ENCODE measurements at places on chromosomes 6 and 20.

GRCh38 chr6:46057792-46058191 lies 42.1 kb upstream of the CLIC5 start:
- no peak for DNase-seq

GRCh38 chr6:114312931-114313330 lies 29.9 kb downstream of the HS3ST5 start:
- no peak for DNase-seq

DNA sequence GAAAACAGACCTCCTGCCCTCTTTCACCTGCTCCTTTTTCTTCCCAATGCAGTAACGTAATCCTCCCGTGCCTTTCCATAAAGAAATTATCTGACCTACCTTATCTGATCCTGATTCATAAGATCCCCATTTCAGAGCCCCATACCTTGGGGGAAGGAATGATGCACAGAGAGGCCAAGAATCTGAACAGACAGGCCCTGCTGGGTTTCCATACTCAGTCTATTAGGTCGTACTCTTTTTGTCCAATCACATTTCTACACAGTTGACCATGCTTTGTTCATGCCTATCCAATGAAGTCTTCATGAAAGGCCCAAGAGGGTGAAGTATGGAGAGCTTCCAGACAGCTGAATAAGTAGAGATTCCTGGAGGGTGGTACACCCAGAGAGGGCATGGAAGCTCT lies 25.3 kb downstream of the SRPK1 start:
- DNase-seq: no peak

- DNase-seq: no peak
Measured at GRCh38 chr20:37492945-37493344, 28.1 kb upstream of the NNAT start.

- no peak for DNase-seq
Measured at GRCh38 chr20:58017231-58017969, 211.1 kb downstream of the ANKRD60 start.

- DNase-seq: no peak
Measured at GRCh38 chr6:35487658-35488516, 9.0 kb downstream of the TEAD3 start.

- DNase-seq: no peak
Measured at GRCh38 chr6:29477923-29478450, 9.8 kb downstream of the MAS1L start.

DNA sequence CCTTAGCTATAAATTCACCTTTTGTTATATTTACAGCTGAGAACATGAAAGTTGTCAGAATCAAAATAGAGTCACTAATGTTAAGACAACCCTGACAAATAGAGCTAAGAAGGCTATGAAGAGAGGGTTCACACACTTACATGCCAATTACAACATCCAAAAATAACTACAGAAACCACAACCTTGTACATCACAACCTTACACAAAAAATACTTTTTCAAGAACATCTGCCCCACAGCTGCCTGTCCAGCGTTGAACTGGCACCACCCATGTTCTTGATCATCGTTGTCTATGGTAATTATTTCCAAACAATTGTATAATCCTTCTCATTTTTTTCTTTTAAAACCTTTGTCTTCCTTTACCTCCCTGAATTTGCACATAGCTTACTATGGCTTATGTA lies 231.2 kb upstream of the FKBP1C start:
- no peak for DNase-seq

- peak; percentile 82 for DNase-seq
Measured at GRCh38 chr6:79777713-79778579, 146.8 kb downstream of the SH3BGRL2 start.

DNA sequence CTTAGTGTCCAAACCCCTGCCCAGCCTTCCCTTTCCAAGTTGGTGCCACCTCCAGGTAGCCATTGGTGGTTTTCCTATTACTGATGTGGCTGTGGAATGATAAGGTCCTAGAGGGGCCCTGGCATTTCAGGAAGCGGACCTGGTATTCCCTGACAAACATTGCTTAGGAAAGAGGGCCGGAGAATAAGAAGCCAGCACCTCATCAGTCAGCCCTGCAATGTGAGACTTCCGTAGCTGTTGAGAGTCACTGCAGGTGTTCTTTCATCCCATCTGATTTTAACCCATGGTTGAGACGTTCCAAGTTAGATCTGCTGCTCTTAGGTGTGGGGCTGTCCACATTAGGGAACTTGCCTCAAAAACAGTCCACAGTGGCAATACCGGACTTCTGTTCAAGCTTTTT lies 14.8 kb upstream of the NPEPL1 start:
- DNase-seq: no peak

DNA sequence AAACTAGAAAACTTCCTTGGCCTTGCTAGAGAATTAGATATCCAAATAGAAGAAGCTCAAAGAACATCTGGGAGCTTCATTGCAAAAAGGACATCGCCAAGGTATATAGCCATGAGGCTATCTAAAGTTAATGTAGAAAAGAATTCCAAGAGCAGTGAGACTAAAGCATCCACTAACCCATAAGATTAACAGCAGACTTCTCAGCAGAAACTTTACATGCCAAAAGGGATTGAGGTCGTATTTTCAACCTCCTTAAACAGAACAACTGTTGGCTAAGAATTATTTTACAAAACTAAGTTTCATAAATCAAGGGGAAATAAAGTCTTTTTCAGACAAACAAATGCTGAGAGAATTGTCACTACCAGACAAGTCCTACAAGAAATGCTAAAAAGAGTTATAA lies 149.1 kb upstream of the COL21A1 start:
- DNase-seq: no peak

GRCh38 chr20:24684956-24685691 lies 215.7 kb downstream of the SYNDIG1 start:
- DNase-seq: no peak

- no peak for DNase-seq
Measured at GRCh38 chr6:168097221-168097620, 18.2 kb upstream of the FRMD1 start.

DNA sequence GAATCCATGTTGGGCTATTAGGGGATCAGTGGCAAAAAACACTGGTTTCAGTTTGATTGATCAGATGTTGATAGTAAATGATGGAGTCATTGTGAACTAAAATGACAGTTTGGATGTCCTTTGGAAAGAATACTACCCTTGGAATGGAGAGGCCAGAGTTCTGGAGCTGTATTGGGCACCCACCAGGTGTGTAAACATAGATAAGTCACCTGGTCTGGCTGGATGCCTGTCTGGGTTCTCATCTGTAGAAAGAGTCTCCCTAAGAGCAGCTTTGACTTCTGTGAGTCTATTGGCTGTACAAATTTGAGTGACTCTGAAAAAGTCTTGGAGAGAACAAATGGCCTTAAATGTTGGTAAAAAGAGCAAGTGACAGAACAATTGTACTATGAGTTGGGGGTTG lies 115.0 kb downstream of the SCP2D1 start:
- DNase-seq: no peak

DNA sequence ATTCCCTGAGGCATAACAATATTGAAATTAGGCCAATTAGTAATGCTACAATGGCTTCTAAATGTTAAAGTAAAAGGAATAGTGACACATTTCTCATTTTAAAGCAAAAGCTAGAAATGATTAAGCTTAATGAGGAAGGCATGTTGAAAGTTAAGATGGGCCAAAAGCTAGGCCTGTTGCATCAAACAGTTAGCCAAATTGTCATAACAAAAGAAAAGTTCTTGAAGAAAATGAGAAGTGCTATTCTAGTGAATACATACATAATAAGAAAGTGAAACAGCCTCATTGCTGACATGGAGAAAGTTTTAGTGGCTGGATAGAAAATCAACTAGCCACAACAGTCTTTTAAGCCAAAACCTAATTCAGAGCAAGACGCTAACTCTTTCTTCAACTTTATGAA lies 12.9 kb downstream of the OR2A4 start:
- no peak for DNase-seq

- DNase-seq: no peak
Measured at GRCh38 chr20:35004051-35004725, 48.5 kb downstream of the MYH7B start.

DNA sequence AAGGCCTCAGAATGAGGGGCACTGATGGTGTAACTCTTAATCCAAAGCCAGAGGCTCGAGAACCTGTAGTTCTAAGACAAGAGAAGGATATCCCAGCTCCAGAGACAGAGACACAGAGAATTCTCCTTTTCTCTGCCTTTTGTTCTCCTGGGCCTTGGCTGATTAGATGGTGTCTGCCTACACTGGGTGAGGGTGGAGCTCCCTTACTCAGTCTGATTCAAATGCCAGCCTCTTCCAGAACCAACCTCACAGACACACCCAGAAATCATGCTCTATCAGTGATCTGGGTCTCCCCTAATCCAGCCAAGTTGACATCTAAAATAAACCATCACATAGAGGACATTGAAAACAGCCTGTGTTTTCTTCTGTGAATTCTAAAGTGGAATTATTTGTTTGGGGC lies 68.0 kb upstream of the SMIM28 start:
- DNase-seq: no peak

- DNase-seq: no peak
Measured at GRCh38 chr6:6783721-6784120, 195.2 kb downstream of the LY86 start.

DNA sequence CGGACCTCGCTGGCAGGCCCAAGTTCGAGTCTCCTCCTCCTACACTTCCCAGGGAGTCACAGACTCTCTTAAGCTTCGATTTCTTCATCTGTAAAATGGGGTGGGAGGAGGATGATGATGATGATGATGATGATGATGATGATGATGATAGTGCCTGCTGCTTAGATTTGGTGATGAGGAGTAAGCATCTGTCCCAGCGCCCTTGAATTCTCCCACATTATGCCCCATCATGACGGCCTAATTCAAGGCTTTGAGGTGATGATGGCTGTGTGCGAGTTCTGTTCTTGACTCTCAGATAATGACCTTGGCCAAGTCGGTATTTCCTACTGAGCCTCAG lies 487 bp upstream of the KIAA1755 start:
- DNase-seq: no peak

DNA sequence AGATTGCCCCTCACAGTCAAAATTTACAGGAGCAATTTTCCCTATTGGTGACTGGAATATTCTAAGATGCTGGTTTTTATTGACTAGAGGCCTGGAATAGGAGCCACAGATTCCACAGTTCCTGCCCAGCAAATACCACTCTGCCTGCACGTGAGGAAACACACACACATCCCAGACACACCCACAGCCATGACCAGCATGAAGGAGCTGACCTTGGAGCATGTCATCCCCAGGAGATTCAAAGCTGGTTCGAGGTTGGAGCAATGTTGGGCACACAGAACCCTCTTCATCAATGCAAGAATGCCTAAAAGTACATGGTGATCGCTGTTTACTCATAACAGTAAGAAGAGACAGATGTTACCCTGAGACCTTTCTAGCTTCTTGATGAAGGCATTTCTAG lies 244.6 kb upstream of the FOXQ1 start:
- DNase-seq: no peak

- DNase-seq: no peak
Measured at GRCh38 chr6:85403331-85404015, 46.4 kb upstream of the NT5E start.

- DNase-seq: no peak
Measured at GRCh38 chr6:156461647-156462046, 315.5 kb upstream of the ARID1B start.

GRCh38 chr20:6164421-6165341 lies 41.9 kb upstream of the FERMT1 start:
- no peak for DNase-seq

- DNase-seq: no peak
Measured at GRCh38 chr20:15889061-15889460, 684.2 kb downstream of the KIF16B start.

- DNase-seq: no peak
Measured at GRCh38 chr6:1018041-1018440, 293.9 kb upstream of the FOXQ1 start.

GRCh38 chr6:98838032-98838431 lies 3.7 kb downstream of the POU3F2 start:
- DNase-seq: no peak

GRCh38 chr6:33620158-33620855 lies 815 bp upstream of the ITPR3 start:
- peak; percentile 30 for DNase-seq
